ENCODE measurements at places on chromosomes 2 and 18.
A peak's percentile ranks its signal among the peaks of the same experiment; 100 is the strongest.

- no peak for DNase-seq
These were observed 115.5 kb downstream of the KCTD1 start for GRCh38 chr18:26432651-26433424.

- DNase-seq = no peak
These were observed 47.7 kb upstream of the EHBP1 start for GRCh38 chr2:62657783-62658182.

DNA sequence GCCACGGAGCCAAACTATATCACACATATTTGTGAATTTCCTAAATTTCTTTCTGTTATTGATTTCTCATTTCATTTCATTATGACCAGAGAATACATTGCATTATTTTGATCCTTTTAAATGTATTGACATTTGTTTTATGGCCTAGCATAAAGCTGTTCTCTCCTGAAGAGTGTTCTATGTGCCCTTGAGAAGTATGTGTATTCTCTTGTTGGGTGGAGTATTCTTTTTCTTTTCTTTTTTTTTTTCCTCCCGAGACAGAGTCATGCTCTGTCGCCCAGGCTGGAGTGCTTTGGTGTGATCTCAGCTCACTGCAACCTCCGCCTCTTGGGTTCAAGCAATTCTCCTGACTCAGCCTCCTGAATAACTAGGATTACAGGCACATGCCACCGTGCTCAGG, 5.2 kb downstream of the HAUS1 start:
- DNase-seq = no peak

DNA sequence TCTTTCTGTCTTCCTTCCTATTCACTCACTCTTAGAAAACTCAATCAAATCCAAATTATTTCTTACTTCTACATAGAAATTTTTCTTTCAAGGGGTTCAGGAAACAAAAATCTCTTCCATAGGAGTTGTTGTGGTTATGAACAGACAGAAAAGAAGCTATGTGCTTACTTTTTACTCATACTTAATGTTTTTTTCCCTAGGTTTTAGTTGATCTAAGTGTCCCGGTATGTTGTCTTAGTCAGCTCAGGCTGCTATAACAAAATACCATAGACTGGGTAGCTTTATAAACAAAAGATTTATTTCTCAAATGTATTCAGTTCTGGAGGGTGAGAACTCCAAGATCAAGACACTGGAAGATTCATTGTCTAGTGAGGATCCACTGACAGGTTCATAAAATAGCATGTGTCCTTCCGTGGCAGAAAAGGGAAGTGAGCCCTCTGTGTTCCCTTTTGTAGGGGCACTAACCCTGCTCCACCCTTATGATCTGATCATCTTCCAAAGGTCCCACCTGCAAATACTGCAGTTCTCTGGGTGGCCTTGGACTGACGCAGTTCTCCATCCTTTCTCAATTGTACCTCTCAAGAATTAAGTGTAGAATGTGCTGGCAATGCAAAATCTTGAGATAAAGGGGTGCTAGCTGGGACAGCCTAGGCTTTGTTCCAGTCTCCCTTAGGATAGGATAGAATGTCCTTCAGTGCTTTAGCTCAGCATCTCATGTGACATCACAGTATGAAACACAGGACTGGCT, 14.4 kb upstream of the VRK2 start:
- peak; percentile 51 for DNase-seq

GRCh38 chr18:64165906-64166305, 17.0 kb upstream of the LINC00305 start:
- peak; percentile 25 for DNase-seq

DNA sequence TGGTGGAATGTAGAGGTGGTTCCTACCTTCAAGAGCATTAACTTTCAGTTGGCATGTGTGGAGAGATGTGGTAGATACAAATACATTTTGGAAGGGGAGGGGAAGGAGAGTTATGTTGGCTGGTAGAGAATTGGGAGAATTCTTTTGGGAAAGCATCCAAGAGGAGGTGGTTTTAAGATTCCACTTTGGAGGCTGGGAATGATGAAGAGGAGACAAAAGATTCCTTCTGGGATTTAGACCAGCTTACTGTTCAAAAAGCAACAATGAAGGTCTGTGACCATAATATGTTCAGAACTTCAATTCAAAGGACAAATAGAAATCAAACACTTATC, 120.8 kb upstream of the FOSL2 start:
- DNase-seq = no peak

- peak; percentile 42 for DNase-seq
These were observed at the start of gene ANKRD53 for GRCh38 chr2:70978341-70979179. TSS of gene ANKRD53 (plus strand) at chr2:70978630. CDS start at chr2:70978646, 16 bp downstream.

DNA sequence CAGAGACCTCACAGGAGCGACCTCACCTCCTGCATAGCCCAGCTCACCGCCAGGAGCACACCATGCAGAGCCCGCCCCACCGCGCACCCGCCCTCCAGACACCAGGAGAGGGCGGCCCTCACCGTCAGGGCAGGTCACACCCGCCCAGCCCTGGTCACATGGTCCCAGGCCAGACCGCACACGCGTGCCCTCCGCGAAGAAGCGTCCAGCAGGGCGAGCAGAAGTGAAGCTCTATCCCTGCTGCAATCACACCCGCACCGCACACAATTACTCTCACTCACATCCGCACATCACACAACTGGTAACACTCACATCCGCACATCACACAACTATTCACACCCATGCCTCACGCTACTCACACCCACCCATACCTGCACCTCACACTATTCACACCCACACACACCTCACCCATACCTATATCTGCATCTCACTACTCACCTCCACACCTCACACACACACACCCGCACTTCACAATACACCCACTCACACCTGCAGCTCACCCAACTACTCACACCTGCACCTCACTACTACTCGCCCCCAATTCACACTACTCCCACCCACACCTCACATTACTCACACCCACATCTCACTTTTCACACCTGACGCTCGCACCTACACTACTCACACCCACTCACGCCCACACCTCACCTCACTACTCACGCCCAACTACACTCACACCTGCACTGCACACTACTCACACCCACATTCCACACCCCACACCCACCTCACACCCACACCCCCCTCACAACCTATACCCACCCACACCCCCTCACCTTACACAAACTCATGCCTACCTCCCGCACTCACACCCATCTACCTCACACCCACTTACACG, 242.0 kb downstream of the HDAC4 start:
- DNase-seq = no peak

GRCh38 chr2:207256476-207257207, 90.9 kb upstream of the KLF7 start:
- peak; percentile 78 for DNase-seq

DNA sequence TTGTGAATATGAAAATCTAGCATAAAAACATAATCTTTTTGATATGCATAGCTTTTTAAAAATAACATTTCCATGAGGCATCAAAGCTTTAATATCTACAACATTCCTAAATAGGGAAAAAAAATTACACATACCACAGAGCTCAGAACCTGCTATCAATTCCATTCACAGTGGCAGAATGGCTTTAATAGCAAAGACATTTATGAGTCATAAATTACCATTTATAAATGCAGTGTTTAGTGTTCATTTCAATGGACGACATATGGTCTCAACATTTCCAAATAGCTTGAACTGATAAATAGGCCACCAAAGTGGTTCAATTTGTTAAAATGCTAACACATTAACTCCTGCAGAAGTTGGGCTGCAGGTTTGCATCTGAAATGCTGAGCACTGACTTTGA, 600.6 kb upstream of the SETBP1 start:
- peak; percentile 3 for DNase-seq

DNA sequence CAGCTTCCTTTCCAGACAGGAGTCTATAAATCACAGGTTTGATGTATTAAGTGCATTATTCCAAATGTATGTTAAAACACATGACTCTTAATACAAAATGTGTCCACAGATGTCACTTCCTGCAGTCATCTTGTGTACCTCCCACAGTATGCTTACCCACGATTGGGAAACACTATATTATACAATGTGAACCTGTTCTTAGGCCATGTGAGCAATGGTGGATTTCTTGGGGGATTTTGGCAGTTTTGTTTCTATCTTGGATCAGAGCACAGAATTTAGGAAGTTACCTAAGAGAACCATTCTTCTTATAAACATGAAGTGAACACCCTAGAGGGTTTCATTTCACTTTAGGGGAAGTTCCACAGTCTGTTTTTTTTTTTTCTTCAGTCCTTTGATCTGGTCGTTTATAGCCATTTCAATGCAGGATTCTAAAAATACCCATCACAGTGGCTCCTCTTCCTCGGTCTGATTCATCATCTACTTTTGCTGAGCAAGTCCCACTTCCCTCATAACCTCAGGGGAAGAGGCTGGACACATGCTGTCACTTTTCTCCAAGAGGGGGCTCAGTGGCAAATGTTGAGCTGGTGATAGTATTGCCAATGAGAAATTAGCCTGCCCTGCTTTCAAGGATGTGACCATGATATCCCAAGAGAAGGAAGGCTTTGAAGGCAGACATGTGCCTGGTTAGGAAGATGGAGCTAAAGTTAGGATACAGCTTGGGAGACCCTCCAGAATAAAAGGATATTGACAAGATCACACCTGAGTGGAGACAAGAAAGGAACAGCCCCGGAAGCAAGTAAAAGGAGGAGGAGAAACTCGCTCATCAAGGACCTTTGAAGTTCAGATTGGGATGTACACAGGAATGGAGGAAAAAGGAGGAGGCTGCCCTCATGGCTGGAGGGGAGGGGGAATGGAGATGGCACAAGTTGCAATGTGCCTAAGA, 22.6 kb downstream of the PLEK start:
- no peak for DNase-seq

DNA sequence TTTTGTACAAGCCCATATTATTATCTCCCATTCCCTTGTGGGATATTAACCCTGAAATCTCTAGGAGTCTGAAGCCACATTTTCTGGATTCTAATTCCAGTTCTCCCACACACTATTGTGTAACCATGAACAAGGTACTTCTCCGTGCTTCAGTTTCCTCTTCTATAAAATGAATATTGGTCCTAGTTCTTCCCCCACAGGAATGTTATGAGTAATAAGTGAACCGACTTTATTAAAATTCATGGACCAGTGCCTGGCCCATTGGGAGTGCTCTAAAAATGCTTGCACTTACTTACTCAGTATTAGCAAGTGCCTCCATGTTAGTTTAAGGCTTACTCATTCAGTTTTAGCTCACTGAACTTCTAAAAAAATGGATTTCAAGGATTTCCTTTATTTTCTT, 1.4 kb upstream of the ACMSD start:
- no peak for DNase-seq

- DNase-seq = no peak
These were observed 230.0 kb upstream of the CXCR4 start for GRCh38 chr2:136347981-136348380.

DNA sequence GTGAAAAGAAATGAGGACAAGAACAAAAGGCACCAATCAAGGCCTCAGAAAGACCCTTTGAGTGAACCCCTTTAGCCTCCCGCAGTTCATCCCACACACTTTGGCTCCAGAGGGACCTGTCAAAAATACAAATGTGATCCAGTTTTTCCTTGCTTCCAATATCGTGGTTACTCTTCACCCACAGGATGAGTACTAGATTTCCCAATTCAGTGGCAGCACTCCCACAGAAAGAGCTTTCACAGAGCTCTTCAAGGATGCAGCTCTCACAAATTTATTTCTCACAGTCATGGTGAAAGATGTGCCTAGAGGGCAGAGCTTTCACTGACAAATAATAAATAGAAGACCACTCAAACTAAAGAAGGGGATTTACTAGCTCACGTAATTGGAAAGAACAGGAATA, 3.0 kb upstream of the GFPT1 start:
- no peak for DNase-seq

DNA sequence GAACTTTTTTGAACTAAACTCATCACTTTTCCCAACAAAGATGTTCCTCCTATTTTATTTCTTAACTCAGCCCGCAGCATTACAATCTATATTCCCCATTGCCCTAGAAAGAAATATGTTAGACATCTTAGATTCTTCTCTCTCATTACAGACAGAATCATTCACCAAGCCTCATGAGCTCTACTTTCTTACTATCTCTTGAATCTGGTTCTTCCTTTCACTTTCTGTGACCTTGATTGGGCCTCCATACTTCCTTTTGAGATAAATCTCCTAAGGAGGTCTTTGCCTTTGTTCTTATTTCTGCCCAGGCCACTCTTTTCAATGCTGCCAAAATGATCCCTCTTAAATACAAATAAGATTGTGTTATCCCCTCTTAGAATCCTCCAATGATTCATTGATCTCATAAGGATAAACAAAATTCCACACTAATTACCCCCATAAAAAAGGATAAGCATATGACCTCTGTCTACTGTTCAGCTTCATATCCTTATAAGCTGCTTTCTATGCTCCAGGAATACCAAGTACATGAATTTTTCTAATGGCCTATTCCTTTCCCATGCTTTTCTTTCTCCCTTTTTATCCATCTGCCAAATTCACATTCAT, 400.0 kb downstream of the ARHGAP15 start:
- no peak for DNase-seq

GRCh38 chr18:73670524-73670923, 477.1 kb downstream of the FBXO15 start:
- DNase-seq = no peak

- DNase-seq = no peak
These were observed 28.6 kb downstream of the TGFA start for GRCh38 chr2:70525032-70525431.

DNA sequence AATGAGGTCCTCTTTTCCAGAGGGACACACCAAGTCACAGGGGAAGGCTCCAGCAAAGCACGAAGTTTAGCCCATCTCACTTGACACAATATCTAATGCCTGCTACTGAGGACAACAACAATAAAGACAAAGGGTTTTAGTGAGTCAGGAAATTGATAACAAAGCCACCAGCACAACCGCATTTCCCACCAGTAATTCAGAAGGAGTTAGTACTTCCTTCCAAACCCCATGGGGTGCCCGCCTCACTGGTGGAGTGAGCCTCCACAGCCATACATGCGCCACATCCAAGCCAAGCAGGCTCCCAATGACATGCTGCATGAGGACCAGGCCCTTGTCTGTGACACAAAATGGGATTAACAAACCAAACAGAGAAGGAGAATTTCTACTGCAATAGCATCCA, 40.1 kb downstream of the MRPL35 start:
- DNase-seq = no peak

GRCh38 chr2:236259371-236259770, 4.8 kb downstream of the ASB18 start:
- DNase-seq = no peak

DNA sequence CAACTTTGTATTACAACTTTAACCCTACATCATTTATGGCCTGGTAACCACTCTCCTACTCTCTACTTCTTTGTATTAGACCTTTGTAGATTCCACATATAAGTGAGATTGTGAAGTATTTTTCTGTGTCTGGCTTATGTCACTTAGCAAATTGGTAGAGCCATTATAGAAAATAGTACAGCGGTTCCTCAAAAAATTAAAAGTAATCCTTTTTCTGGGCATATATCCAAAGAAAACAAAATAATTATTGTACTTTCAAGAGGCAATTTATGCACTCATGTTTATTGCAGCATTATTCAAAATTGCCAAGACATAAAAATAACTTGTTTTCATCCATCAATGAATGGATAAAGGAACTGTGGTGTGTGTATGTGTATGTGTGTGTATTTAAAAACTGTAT, 537.5 kb upstream of the FSIP2 start:
- DNase-seq = no peak

GRCh38 chr2:71604726-71605120, 151.4 kb downstream of the DYSF start:
- DNase-seq = no peak

- DNase-seq = no peak
These were observed 8.8 kb downstream of the CYB5A start for GRCh38 chr18:74282755-74283554.
